ENCODE measurements at places on chromosomes 6 and 20. TPM values are rescaled to one million over a fixed set of nuclear protein-coding genes. Genes with fewer than 3 reads are reported as not detected.

HLA-DRB1 gene
- 1,229 TPM for polyA plus RNA-seq

GRCh38 chr6:32393665-32394420 is 13.1 kb downstream of the BTNL2 start:
- H3K27ac ChIP-seq = no peak overlapping the region
- no peak overlapping the region for H3K4me3 ChIP-seq
- no peak for DNase-seq
- no peaks in the 10 kb centered on the region for H3K4me1 ChIP-seq

GRCh38 chr6:24719125-24719971 is at the start of gene C6orf62:
Gene C6orf62, minus strand, starts transcription at chr6:24719154. Its CDS starts 486 bp downstream, at chr6:24718668.
- peak within 1 kb of the TSS; percentile 84 for H3K4me3 ChIP-seq
- H3K27me3 ChIP-seq = no peaks in the 10 kb centered on the region
- H3K36me3 ChIP-seq = peaks cover 32% of the 10 kb centered on the region

DNA sequence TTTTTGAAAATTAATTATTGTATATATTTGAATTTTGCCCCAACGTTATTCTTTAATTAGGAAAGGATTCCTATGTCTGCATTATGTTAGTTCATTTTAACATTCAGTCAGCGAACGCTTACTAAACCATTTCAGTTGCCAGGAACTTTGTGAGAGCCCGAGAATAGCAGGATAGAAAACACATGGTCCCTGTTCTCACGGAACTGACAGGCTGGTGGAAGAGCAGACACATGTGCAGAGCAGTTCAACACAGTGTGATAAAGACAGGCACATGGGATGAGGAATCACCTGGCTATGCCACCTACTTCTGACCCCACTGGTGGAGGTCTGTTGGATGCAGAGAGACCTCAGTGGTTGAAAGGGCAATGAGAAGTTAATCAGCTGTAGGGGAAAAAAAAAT is 367.2 kb downstream of the EPM2A start:
- no peak overlapping the region for H3K27ac ChIP-seq
- no peaks in the 10 kb centered on the region for H3K36me3 ChIP-seq
- no peaks in the 10 kb centered on the region for H3K4me1 ChIP-seq
- DNase-seq = no peak
- H3K27me3 ChIP-seq = no peaks in the 10 kb centered on the region
- H3K4me3 ChIP-seq = no peak overlapping the region

PACSIN1 gene
- not detected for polyA plus RNA-seq

- H3K27ac ChIP-seq = no peak overlapping the region
- H3K4me1 ChIP-seq = peaks cover 11% of the 10 kb centered on the region
- H3K36me3 ChIP-seq = no peaks in the 10 kb centered on the region
- no peak overlapping the region for H3K4me3 ChIP-seq
- H3K27me3 ChIP-seq = peaks cover 20% of the 10 kb centered on the region
These were observed 21.8 kb upstream of the GMPR start for GRCh38 chr6:16216501-16217155.

GRCh38 chr20:63177134-63177784 is 38.7 kb downstream of the YTHDF1 start:
- H3K4me3 ChIP-seq = no peak overlapping the region
- no peaks in the 10 kb centered on the region for H3K4me1 ChIP-seq
- H3K27ac ChIP-seq = no peak overlapping the region
- peaks cover 60% of the 10 kb centered on the region for H3K27me3 ChIP-seq
- H3K36me3 ChIP-seq = no peaks in the 10 kb centered on the region
- DNase-seq = no peak

- no peaks in the 10 kb centered on the region for H3K4me1 ChIP-seq
- peaks cover 71% of the 10 kb centered on the region for H3K36me3 ChIP-seq
- DNase-seq = no peak
- no peaks in the 10 kb centered on the region for H3K27me3 ChIP-seq
These were observed 17.1 kb downstream of the WRNIP1 start for GRCh38 chr6:2782356-2782708.

GRCh38 chr20:33183312-33183711 is 15.4 kb downstream of the BPIFA2 start:
- no peaks in the 10 kb centered on the region for H3K27me3 ChIP-seq
- H3K27ac ChIP-seq = no peak overlapping the region
- DNase-seq = no peak
- H3K4me3 ChIP-seq = no peak overlapping the region
- no peaks in the 10 kb centered on the region for H3K36me3 ChIP-seq

DNA sequence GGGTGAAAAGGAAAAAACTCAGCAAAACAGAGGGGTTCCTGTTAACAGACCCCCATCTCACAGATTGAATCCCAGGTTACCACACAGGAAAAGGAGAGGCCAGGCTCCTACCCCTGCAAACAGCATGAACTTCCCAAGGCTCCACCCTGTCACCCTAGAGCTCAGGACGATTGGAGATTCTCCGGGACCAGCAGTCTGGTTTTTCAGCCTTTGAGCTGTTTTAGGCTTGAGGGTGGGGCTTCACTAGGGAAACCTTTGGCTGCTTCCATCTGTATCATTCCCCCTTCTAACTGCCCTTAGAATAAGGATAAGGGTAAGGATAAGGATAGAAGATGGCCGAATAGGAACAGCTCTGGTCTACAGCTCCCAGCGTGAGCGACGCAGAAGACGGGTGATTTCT is 16.0 kb downstream of the C6orf58 start:
- no peak overlapping the region for H3K27ac ChIP-seq
- H3K4me1 ChIP-seq = no peaks in the 10 kb centered on the region
- no peak for DNase-seq
- H3K4me3 ChIP-seq = no peak overlapping the region
- no peaks in the 10 kb centered on the region for H3K27me3 ChIP-seq

GRCh38 chr20:51585148-51585547 is 42.6 kb upstream of the NFATC2 start:
- no peak overlapping the region for H3K4me3 ChIP-seq
- H3K4me1 ChIP-seq = no peaks in the 10 kb centered on the region
- no peaks in the 10 kb centered on the region for H3K36me3 ChIP-seq

DNA sequence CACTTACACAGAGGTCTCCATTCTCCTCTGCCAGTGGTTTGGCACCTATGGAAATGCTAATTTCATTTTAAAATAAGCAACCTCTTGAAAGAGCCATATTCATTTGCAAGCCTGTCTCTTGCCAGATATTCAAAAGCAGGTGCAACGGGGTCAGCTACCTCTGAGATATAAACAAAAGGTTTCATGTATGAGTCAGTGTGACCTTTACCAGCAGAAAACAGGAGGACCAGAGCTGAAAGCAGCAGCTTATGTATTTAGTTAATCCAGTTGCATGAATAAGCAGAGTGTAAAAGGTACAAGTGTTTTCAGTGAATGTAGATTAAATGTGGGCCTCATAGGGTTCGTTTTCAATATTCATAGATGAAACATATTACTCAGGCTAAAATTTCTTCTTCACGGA is 56.0 kb downstream of the TENT5A start:
- H3K27ac ChIP-seq = no peak overlapping the region
- H3K36me3 ChIP-seq = no peaks in the 10 kb centered on the region
- DNase-seq = no peak
- H3K27me3 ChIP-seq = no peaks in the 10 kb centered on the region

DNA sequence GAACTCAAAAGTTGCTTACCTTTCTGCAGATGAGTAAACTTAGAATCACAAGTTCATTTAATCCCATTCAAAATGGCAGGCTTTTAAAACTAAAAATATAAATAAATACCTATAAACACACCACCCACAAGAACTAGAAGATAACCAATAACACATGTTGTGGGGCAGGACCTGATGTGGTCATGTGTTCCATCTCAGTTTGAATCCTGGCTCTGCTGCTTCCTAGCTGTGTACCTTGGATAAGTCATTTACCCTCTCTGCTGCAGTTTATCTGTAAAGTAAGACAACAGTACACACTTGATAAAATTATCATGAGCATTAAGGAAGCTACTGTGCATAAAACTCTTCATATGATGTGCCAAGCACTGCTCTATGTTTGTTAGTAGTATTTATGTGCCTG is 22.0 kb downstream of the TRIM27 start:
- H3K4me1 ChIP-seq = peaks cover 41% of the 10 kb centered on the region
- H3K27me3 ChIP-seq = no peaks in the 10 kb centered on the region
- DNase-seq = no peak
- H3K36me3 ChIP-seq = peaks cover 42% of the 10 kb centered on the region

C6orf58 gene
- not detected for polyA plus RNA-seq

Measured in CD14-positive monocyte (primary cell).